ENCODE measurements at places on chromosomes 2 and 18. TPM values are rescaled to one million over a fixed set of nuclear protein-coding genes. Genes with fewer than 3 reads are reported as not detected.

DNA sequence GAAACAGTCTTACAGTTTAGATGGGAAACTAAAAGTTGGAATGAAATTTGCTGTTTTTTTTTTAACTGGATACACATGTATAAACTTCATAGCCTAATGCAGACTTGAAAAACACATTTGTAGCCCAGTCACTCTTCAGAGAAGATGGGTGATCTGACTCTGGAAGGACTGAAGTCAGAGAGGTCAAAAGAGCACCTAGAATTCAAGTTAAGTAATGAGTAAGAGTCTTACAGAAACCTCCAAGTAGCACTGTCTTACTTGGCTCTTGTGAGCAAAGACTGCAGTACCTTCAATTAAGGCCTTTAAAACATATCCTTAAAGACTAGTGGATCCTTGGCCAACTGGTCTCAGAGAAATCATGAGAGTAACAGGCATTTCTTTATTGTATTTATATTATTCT, 41.9 kb downstream of the TRAPPC8 start:
- H3K27ac ChIP-seq, result no peak overlapping the region
- DNase-seq, result no peak
- no peaks in the 10 kb centered on the region for H3K27me3 ChIP-seq
- H3K4me3 ChIP-seq, result no peak overlapping the region

DNA sequence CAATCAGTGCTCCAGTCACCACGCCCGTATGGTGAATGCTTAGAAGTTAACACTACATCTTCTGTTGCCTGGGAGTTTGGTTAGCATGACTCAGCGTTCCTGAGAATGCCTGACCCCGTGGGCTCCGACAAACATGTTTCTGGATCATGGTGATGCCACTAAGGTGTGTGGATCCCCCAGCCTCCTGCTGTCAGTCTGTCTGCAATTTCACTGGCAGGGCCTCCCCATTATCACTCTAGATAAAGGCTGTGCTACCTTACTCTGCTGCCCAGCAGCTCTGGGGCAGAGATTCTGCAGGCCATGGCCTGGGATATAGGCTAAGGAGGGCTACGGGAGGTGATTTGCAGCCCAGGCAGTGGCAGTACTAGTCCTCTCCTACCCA, 66.0 kb downstream of the STPG4 start:
- H3K27me3 ChIP-seq, result no peaks in the 10 kb centered on the region
- DNase-seq, result no peak
- H3K4me3 ChIP-seq, result no peak overlapping the region

DNA sequence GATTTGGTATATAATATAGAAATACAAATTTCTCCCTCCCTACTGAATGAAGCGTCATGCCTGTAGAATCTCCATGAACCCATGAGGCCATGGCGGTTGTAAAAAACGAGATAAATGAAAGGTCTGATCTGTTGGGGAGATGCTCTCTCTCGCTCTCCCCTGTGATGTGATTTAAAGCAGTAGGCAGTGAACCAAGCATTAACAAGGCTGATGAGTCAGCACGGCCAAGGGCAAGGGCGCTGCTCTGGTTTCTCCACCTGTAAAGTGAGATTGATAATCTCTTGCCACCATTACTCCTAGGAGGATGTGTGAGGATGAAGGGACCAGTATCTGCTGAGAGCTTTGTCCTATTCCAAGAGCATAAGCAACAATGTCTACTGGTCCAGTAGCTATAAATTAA, 553.3 kb downstream of the CMPK2 start:
- no peak overlapping the region for H3K27ac ChIP-seq
- no peak for DNase-seq
- no peaks in the 10 kb centered on the region for H3K36me3 ChIP-seq
- H3K4me1 ChIP-seq, result no peaks in the 10 kb centered on the region
- no peak overlapping the region for H3K4me3 ChIP-seq

GRCh38 chr2:86412007-86412406, 29.2 kb upstream of the KDM3A start:
- H3K27ac ChIP-seq, result no peak overlapping the region
- H3K36me3 ChIP-seq, result no peaks in the 10 kb centered on the region
- no peak for DNase-seq
- H3K27me3 ChIP-seq, result peaks cover 8% of the 10 kb centered on the region
- no peaks in the 10 kb centered on the region for H3K4me1 ChIP-seq
- no peak overlapping the region for H3K4me3 ChIP-seq

DNA sequence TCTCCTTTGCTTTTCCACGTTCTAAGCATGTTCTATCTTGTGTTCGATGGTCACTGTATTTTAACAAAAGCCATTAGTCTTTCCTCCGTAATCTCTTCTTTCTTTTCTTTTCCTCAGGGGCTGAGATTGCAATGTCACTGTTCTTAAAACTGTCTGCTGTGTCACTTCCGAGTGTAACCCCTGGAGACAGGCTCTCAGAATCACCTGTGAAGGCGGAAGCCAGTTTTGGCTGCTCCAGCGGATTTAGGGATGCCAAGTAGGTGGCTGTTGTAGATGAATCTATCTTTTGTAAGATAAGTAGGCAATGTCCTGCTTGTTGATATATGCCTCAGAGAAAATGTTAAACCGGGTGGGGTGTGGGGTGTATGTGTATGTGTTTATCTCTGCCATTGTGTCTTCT, 94.7 kb upstream of the L3MBTL4 start:
- no peak overlapping the region for H3K27ac ChIP-seq
- H3K4me3 ChIP-seq, result no peak overlapping the region
- no peaks in the 10 kb centered on the region for H3K27me3 ChIP-seq
- no peak for DNase-seq
- no peaks in the 10 kb centered on the region for H3K36me3 ChIP-seq

DNA sequence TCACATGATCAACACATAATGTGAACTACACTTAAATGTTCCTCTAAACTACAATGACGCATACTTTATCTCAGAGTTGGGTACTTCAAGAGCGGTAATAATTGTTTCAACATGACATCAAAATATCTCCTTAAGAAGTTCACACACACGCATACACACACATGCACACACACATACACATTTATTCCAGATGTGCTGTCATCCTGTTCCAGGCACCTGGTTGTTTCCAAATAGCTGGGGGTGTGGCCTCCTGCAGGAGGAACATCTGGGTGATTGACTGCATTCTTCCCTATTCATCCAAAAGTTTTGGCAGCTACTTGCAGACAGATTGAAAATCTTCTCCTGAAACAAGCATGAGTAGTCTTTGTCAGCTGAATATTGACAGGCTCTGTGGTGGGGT, 37.9 kb upstream of the PIK3C3 start:
- no peaks in the 10 kb centered on the region for H3K4me1 ChIP-seq
- no peak for DNase-seq
- H3K27me3 ChIP-seq, result peaks cover 2% of the 10 kb centered on the region
- H3K4me3 ChIP-seq, result no peak overlapping the region

GRCh38 chr2:236744716-236745115, 175.1 kb downstream of the ACKR3 start:
- no peaks in the 10 kb centered on the region for H3K27me3 ChIP-seq
- no peaks in the 10 kb centered on the region for H3K36me3 ChIP-seq
- H3K4me1 ChIP-seq, result peaks cover 15% of the 10 kb centered on the region
- no peak overlapping the region for H3K27ac ChIP-seq
- DNase-seq, result no peak

- no peaks in the 10 kb centered on the region for H3K4me1 ChIP-seq
- H3K4me3 ChIP-seq, result no peak overlapping the region
- DNase-seq, result no peak
- H3K36me3 ChIP-seq, result no peaks in the 10 kb centered on the region
- no peaks in the 10 kb centered on the region for H3K27me3 ChIP-seq
- no peak overlapping the region for H3K27ac ChIP-seq
Measured at GRCh38 chr2:63425606-63426005, 162.7 kb downstream of the WDPCP start.

GRCh38 chr2:190333395-190333794, 10.0 kb upstream of the INPP1 start:
- peaks cover 25% of the 10 kb centered on the region for H3K4me1 ChIP-seq
- H3K27ac ChIP-seq, result peak overlapping the region; percentile 77
- no peak for DNase-seq
- H3K27me3 ChIP-seq, result no peaks in the 10 kb centered on the region

DNA sequence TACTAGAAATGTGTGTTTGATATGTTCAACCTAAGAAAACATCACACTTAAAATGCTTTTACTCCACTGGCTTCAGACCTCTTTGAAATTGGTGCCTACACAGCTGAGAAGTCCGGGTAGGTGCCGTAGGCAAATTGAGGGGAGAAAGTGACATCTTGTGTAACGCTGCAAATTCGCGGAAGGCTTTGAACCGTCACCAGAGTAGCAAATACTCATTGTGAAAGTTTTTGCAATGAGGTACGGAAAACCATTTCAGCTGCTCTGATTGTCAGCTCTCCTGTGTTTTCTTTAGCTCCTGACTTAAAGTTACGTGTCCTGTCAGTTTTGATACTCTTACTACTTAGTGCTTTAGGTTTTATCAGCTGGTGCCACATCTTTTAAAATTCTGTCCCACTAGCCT, 224.5 kb downstream of the FAM210A start:
- no peak overlapping the region for H3K4me3 ChIP-seq
- H3K27ac ChIP-seq, result peak overlapping the region; percentile 57
- H3K27me3 ChIP-seq, result peaks cover 2% of the 10 kb centered on the region
- peaks cover 23% of the 10 kb centered on the region for H3K4me1 ChIP-seq

- H3K27ac ChIP-seq, result no peak overlapping the region
- no peaks in the 10 kb centered on the region for H3K4me1 ChIP-seq
- H3K4me3 ChIP-seq, result no peak overlapping the region
- no peak for DNase-seq
- H3K36me3 ChIP-seq, result no peaks in the 10 kb centered on the region
- H3K27me3 ChIP-seq, result no peaks in the 10 kb centered on the region
Measured at GRCh38 chr2:128438091-128438490, 119.4 kb upstream of the HS6ST1 start.

- no peak overlapping the region for H3K27ac ChIP-seq
- H3K36me3 ChIP-seq, result no peaks in the 10 kb centered on the region
- no peaks in the 10 kb centered on the region for H3K4me1 ChIP-seq
- no peak overlapping the region for H3K4me3 ChIP-seq
Measured at GRCh38 chr2:239155806-239156480, 244.9 kb downstream of the HDAC4 start.

DNA sequence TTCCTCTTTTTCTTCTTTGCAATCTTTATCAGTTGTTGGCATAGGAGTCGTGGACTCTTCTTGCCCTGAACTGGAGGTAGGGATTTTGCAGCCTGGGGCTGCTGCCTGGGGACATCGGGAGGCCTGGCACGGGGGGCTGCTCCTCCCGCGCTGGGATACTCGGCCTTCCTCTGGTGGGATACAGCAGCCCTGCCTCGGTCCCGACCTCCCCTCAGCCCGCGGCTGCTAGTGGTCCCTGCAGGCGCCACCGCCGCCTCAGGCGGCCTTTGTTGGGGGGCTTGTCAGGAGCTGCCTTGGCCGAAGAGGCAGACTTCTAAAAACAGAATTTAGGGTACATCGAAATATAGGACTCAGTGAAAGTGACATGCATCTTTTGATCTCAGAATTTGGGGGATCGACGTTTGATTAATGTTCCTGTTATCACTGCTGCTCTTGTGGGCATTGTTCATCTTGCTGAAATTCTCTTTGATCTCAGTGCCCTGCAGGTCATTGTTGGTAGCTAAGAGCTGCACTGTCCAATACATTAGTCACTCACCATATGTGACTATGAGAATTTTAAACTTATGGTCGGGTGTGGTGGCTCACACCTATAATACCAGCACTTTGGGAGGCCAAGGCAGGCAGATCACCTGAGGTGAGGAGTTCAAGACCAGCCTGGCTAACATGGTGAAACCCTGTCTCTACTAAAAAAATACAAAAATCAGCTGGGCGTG, 16.3 kb downstream of the POLR2D start:
- no peak overlapping the region for H3K4me3 ChIP-seq
- no peaks in the 10 kb centered on the region for H3K4me1 ChIP-seq
- no peak for DNase-seq

GRCh38 chr2:195594248-195594647, 62.8 kb upstream of the SLC39A10 start:
- H3K27ac ChIP-seq, result no peak overlapping the region
- peaks cover 4% of the 10 kb centered on the region for H3K27me3 ChIP-seq
- no peak overlapping the region for H3K4me3 ChIP-seq
- no peak for DNase-seq
- no peaks in the 10 kb centered on the region for H3K36me3 ChIP-seq

Gene CDKL4
- 1.2 TPM for total RNA-seq

Gene INO80C
- 56.0 TPM for total RNA-seq

Gene ANKRD36
- 55.0 TPM for total RNA-seq

Gene MC5R
- not detected for total RNA-seq

Gene DNAJC5G
- total RNA-seq, result 0.77 TPM

Gene CROCC2
- not detected for total RNA-seq

Gene VAPA
- total RNA-seq, result 163 TPM

Gene IL37
- total RNA-seq, result not detected

All from endothelial cell of umbilical vein (primary cell).